Nephron progenitor cell (in vitro differentiated cells): ENCODE measurements at places on chromosomes 1 and 21.

DNA sequence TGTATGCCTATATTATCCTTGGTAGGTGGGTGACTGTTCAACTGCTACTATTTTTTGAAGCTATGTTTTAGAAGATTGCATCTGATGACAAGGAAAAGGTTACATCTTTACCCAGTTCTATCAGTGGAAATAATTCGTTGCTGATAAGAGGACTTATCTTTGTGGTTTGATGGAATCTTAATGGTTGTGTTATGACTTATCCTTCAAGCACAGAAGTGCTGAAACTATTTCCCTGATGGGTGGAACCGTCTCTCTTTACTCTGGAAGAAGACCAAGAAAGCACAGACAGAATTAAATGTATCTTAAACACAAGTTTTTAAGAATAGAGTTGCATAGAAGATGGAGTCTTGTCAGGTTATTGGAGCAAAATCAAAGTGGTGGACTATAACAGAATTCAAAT lies 437.7 kb upstream of the KAZN start:
- H3K36me3 ChIP-seq: peaks cover 16% of the 10 kb centered on the region
- no peak for DNase-seq
- no peaks in the 10 kb centered on the region for H3K4me1 ChIP-seq

DNA sequence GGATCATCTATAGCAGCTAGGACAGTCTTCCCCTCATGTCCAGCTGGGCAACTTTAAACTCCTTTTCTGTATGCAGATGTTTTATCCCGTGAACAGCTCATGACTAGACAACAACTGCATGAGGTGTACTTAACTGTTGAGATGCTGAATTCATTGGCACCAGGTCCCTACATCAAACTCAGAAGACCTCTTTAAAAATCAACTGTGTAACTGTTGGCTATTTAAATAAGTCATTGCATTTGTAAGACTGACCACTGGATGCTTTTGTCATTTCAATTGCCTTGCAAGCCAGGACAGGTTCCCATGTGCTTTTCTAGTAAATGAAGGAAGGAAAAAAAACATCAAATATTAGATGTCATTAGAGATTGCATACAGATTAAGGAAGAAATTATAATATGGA lies 28.3 kb upstream of the GORAB start:
- no peak for DNase-seq
- no peaks in the 10 kb centered on the region for H3K27me3 ChIP-seq
- H3K27ac ChIP-seq: no peak overlapping the region
- no peak overlapping the region for H3K4me3 ChIP-seq
- no peaks in the 10 kb centered on the region for H3K4me1 ChIP-seq

- peaks cover 10% of the 10 kb centered on the region for H3K4me1 ChIP-seq
- no peaks in the 10 kb centered on the region for H3K36me3 ChIP-seq
- DNase-seq: no peak
- H3K4me3 ChIP-seq: no peak overlapping the region
- H3K27ac ChIP-seq: no peak overlapping the region
- peaks cover 16% of the 10 kb centered on the region for H3K27me3 ChIP-seq
Measured at GRCh38 chr1:3922201-3922725, 22.2 kb upstream of the C1orf174 start.

- H3K36me3 ChIP-seq: no peaks in the 10 kb centered on the region
- DNase-seq: no peak
- no peak overlapping the region for H3K4me3 ChIP-seq
- H3K27me3 ChIP-seq: peaks cover 6% of the 10 kb centered on the region
Measured at GRCh38 chr1:70075761-70076160, 129.6 kb downstream of the LRRC40 start.

DNA sequence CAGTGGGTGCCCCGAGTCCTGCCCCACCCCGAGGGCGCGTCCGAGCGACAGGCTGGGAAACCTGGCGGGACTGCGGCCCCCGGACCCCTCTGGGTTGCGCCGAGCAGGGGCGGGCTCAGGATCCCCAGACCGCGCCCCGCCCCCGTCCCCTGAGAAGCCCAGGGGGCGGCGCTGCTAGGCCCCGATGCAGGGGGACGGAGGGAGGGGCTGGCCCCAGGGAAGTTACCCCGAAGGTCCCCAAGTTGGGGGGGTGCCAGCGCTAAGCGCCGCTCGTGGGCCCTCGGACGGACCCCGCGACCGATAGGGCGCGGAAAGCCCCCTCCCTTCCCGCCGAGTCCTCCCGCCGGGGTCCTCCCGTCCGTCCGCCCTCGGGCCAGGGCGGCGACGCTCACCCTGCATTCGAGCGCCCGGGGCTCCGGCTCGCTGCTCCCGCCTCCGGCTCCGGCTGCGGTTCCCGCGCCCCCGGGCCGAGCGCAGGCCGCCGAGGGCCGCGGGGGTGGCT lies 414 bp downstream of the GPR153 start:
- peaks cover 52% of the 10 kb centered on the region for H3K27me3 ChIP-seq
- peaks cover 47% of the 10 kb centered on the region for H3K4me1 ChIP-seq
- H3K27ac ChIP-seq: no peak overlapping the region
- no peak overlapping the region for H3K4me3 ChIP-seq

- H3K36me3 ChIP-seq: no peaks in the 10 kb centered on the region
Measured at GRCh38 chr1:89198491-89199072, at the start of gene GBP4. TSS of gene GBP4 (minus strand) at chr1:89198942. CDS start at chr1:89198834, 108 bp downstream.

DNA sequence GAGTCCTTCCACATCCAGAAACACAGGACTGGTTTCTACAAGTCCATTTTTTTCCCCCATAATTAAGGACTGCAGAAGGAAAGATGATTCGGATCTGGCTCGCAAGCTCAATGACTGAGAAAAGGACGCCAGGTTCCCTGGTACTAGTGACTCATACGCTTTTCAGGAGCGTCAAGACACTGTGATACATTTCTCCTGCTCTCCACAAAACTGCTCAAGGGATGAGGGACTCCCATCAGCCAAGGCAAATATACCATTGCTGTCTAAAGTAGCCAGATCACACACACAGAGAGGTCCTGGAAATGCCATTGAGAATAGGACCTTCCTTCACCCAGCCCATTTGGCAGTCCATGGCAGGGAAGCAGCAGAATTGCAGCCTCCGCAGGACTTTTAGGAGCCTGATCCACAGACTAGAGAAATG lies 253.6 kb upstream of the IRF2BP2 start:
- H3K27me3 ChIP-seq: peaks cover 5% of the 10 kb centered on the region
- H3K36me3 ChIP-seq: peaks cover 5% of the 10 kb centered on the region
- H3K27ac ChIP-seq: peak overlapping the region; percentile 97
- H3K4me3 ChIP-seq: no peak overlapping the region
- H3K4me1 ChIP-seq: peaks cover 49% of the 10 kb centered on the region

DNA sequence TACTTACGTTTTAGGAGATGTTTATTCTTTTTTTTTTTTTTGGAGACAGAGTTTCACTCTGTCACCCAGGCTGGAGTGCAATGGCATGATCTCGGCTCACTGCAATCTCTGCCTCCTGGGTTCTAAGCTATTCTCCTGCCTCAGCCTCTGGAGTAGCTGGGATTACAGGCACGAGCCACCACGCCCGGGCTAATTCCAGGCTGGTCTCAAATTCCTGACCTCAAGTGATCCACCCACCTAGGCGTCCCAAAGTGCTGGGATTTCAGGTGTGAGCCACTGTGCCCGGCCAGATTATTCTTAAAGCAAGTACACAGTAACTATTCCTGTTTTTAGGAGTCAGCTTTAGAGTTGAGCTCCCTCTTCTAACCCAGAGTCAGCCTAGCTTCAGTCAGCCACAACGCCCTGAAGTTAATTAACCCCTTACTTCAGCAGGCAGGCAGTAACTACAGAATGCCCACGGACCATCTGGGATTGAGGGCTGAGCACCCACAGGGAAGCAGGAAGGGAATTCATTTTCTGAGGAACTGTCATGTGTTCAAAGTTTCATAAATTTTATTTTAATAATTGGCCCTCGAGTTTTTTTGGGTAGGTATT lies 5.3 kb upstream of the ID3 start:
- no peaks in the 10 kb centered on the region for H3K36me3 ChIP-seq
- no peak overlapping the region for H3K4me3 ChIP-seq
- no peaks in the 10 kb centered on the region for H3K27me3 ChIP-seq
- DNase-seq: no peak
- H3K27ac ChIP-seq: peak overlapping the region; percentile 100

DNA sequence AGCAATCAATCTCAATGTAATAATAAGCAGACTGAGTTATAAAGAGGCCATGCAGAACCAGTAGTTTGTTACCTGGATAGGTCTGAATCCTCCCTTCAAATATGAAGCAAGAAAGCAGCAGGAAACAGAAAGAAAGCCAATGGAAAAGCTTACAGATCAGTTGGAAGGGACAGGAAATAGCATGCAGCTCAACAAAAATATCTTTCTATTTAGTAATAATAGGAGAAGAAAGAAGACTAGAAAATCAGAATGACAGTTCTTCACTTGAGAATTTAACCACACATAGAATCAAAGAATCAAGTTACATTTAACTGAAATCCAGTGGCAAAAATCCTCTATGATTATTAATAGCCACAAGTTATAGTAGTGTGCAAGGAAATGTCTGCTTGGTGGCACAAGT lies 194.4 kb downstream of the EIF4G3 start:
- peaks cover 10% of the 10 kb centered on the region for H3K4me1 ChIP-seq
- H3K27ac ChIP-seq: peak overlapping the region; percentile 92
- H3K36me3 ChIP-seq: peaks cover 15% of the 10 kb centered on the region

GRCh38 chr1:53274026-53274425 lies 35.7 kb upstream of the MAGOH start:
- no peak for DNase-seq
- H3K4me3 ChIP-seq: no peak overlapping the region
- H3K27ac ChIP-seq: peak overlapping the region; percentile 68

- H3K27ac ChIP-seq: peak overlapping the region; percentile 61
- H3K36me3 ChIP-seq: no peaks in the 10 kb centered on the region
- peaks cover 24% of the 10 kb centered on the region for H3K4me1 ChIP-seq
- DNase-seq: no peak
- no peak overlapping the region for H3K4me3 ChIP-seq
Measured at GRCh38 chr1:171817511-171818265, 23.6 kb upstream of the DNM3 start.

- peaks cover 12% of the 10 kb centered on the region for H3K27me3 ChIP-seq
- no peaks in the 10 kb centered on the region for H3K36me3 ChIP-seq
- no peak overlapping the region for H3K4me3 ChIP-seq
- H3K4me1 ChIP-seq: no peaks in the 10 kb centered on the region
- peak overlapping the region; percentile 3 for H3K27ac ChIP-seq
Measured at GRCh38 chr1:119467857-119468668, 38.9 kb upstream of the HSD3B1 start.

DNA sequence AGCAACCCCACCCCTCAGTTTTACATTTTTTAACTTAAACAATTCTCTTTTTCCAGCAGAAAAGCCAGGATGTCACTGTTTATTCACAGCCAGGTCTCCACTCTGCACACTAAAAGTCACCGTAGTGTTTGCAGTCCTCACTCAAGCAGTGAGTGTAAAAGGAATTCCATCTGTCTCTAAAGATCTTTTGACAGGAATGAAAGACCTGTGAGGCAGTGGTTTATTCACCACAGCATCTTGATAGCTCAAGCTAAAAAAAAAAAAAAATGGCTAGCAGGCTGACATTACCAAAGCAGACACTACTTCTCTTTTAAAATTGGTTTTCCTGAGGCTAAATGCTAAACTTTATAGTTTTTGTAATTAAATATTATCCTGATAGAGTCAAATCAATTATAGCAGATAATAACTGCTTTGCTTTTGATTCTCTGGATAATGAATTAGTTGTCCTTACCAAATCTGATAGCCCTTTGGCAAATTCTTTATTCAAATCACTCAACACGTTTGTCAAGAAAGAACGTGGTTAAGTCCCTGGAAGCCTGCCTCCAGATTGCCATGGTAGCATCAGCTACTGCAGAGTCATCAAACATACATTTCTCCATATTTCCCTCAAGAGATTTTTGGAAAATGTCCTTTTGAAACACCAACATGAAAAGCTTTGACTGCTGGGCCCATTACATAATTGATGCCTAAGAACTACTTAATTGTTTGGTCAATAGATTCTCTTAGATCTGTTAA lies 22.2 kb upstream of the SLC5A9 start:
- H3K27me3 ChIP-seq: peaks cover 9% of the 10 kb centered on the region
- H3K4me3 ChIP-seq: no peak overlapping the region
- no peak overlapping the region for H3K27ac ChIP-seq
- H3K4me1 ChIP-seq: peaks cover 11% of the 10 kb centered on the region
- no peaks in the 10 kb centered on the region for H3K36me3 ChIP-seq
- no peak for DNase-seq

DNA sequence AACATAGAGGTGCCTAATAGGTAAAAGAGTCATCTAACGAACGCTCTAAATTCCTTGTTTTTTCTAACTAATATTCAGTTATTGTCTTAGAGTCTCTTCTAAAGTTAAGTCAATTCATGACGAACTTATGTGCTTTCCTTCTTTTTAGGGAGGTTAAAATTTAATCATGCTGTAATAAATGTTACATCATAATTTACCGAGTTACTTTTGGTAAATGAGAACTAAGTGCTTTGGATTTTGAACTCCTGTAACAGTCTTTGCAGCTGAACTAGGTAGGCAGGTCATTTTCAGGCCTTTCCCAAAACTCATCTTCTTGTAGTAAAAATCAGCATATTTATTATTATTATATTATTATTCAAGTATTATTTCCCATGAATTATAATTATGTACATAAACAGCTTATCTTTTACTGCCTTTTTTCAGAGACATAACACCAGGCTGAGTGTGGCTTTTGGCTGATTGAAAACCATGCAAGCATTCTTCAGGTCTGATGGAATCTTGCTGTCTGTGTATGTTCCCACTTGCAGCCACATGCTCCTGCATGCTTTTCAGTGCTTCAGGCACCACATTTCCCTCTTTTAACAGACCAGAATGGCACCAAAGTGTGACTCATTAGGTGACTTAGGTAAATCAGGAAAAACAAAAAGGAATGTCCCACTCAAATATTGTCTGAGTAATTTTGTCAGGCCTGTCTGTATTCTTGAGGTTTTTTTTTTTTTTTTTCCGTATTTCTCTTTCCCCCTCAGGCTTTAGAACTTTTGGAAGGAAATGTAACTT lies 81.0 kb upstream of the CD55 start:
- H3K27ac ChIP-seq: no peak overlapping the region
- no peak for DNase-seq
- H3K36me3 ChIP-seq: no peaks in the 10 kb centered on the region
- H3K4me3 ChIP-seq: no peak overlapping the region
- peaks cover 4% of the 10 kb centered on the region for H3K27me3 ChIP-seq
- no peaks in the 10 kb centered on the region for H3K4me1 ChIP-seq

GRCh38 chr1:245880754-245881403 lies 626.2 kb downstream of the SMYD3 start:
- H3K4me3 ChIP-seq: no peak overlapping the region
- peaks cover 10% of the 10 kb centered on the region for H3K4me1 ChIP-seq

GRCh38 chr1:85313888-85314696 lies 37.7 kb upstream of the BCL10 start:
- no peak overlapping the region for H3K4me3 ChIP-seq
- no peaks in the 10 kb centered on the region for H3K36me3 ChIP-seq
- peaks cover 10% of the 10 kb centered on the region for H3K27me3 ChIP-seq
- H3K4me1 ChIP-seq: no peaks in the 10 kb centered on the region
- no peak for DNase-seq
- H3K27ac ChIP-seq: no peak overlapping the region

DNA sequence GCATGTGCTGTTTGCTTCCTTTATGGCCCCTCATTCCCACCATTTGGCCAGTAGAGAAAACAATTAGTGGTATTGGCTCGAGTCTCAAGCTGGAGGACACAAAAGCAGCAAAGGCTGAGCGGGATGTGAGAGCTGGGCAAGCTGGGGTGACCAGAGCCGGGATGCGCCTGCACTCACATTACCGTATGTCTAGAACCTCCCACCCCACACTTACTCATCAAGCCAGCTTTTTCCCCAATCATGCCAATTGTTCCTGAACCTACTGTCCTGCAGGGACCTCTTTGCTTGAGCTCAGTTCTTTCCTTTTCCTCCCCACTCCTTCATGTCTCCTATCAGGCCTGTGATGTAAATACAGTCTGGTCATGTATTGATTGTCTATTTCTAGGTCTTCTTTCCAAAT lies 45.9 kb downstream of the KIRREL1 start:
- H3K27ac ChIP-seq: peak overlapping the region; percentile 81
- H3K27me3 ChIP-seq: peaks cover 7% of the 10 kb centered on the region
- no peak for DNase-seq
- H3K4me3 ChIP-seq: no peak overlapping the region
- H3K36me3 ChIP-seq: peaks cover 21% of the 10 kb centered on the region
- H3K4me1 ChIP-seq: peaks cover 94% of the 10 kb centered on the region
